Activated CD8-positive, alpha-beta T cell treated with anti-CD3 and anti-CD28 coated beads, Interleukin-2, amount 10 ng/mL, durations not matched to agents 7 days and 5 days (primary cell): ENCODE measurements at places on chromosomes 1 and 21. TPM values are rescaled to one million over a fixed set of nuclear protein-coding genes. Genes with fewer than 3 reads are reported as not detected.

Gene UTS2
- total RNA-seq: 0.16 TPM

DNA sequence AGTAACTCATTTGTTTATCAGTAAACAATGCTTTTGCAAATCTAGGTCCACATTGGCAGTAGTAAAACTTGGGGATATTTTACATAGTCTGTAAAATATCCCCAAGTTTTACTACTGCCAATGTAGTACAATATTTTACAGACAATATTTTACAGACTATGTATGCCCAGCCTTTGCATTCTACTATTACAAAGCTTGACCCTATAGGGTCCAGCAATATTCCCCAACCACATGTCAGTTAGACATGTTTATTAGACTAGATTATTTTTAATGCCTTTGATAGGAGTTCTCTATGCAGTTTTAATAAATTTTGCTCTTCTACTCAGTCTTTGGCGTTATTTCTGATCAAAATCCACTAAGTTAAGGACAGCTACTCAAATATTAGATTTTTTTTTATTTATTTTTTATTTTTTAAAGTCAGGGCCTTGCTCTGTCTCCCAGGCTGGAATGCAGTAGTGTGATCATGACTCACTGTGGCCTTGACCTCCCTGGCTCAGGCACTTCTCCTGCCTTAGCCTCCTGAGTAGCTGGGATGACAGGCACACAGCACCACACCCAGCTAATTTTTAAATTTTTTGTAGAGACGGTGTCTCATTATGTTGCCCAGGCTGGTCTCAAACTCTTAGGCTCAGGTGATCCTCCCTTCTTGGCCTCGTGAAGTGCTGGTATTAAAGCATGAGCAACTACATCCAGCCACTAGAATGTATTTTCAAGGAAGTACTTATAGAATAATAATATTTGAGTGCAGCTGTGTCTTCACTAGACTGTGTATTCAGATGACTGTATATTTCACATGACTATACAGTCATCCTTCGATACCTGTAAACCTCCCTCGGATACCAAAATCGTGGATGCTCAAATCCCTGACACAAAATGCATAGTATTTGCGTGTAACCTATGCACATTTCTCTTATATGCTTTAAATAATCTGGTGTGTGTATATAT is 19.8 kb downstream of the MIER1 start:
- DNase-seq: no peak

DNA sequence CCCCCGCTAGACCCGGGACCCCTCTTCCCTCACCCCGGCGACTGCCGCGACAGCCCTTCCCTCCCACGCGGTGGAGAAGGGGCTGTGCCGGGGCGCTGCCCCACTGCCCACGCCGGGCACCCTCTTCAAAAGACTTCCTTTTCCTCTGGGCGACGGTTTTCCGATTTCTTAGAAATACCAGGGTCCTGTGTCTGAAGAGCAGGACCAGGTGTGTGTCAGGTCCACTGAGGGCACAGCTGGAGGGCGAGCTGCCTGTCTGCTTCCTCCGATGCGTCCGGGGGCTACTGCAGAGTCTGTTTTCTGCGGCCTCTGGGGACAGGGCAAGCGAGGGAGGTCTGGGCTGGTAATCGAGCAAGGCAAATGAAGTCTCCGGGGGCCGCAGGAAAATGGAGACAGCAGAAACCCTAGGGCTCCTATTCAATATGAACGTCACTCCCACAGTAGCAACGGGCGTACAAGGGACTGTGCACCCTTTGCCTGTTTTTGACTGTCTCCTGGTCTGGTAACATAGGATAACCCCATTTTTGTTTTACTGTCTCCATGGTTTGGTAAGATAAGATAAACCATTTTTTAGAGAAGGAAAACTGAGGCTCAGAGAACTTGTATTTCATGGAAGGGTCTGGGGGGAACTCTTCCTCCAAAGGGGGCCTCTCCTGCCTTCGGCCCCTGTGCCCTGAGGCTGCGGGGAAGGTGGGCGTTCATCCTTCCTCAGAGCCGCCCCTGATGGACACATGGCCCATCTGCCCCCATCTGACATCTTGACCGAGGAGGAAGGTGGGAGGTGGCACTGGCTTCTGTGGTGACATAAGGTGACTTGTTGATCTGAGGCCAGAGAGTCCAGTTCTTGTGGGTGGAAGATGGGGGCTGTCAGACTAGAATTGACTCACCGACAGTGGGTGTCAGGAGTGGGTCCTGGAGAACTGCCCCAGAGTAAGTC is 970 bp downstream of the TNFRSF1B start:
- peak; percentile 47 for DNase-seq

Gene HMCN1
- total RNA-seq: 0.05 TPM

DNA sequence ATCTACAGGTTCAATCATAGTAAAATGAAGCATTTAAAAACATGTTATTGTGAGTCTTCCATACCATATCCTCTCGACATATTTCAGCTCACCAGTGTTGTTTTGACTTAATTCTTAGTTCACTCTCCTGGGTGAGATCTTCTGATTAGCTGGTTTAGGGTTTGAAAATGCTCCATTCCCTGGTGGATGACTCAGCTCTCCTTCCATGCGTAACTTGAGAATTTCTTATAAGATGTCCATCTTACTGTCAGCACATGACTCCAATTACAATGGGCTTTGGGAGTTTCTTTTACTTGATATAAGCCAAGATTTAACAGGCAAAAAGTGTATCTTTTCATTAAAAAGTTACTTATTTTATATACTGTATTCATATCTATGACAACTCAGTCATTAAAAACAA is 476.5 kb downstream of the BRINP3 start:
- DNase-seq: no peak

Gene C1orf141
- total RNA-seq: not detected

- DNase-seq: no peak
Measured at GRCh38 chr1:65363484-65363883, 54.1 kb downstream of the DNAJC6 start.

Gene SLC25A44
- total RNA-seq: 31.8 TPM

GRCh38 chr1:180964595-180964994 is 51.9 kb downstream of the KIAA1614 start:
- no peak for DNase-seq
